ENCODE measurements at places on chromosomes 2 and 18.

- no peak for DNase-seq
Measured at GRCh38 chr2:156765043-156765442, 328.9 kb downstream of the GPD2 start.

DNA sequence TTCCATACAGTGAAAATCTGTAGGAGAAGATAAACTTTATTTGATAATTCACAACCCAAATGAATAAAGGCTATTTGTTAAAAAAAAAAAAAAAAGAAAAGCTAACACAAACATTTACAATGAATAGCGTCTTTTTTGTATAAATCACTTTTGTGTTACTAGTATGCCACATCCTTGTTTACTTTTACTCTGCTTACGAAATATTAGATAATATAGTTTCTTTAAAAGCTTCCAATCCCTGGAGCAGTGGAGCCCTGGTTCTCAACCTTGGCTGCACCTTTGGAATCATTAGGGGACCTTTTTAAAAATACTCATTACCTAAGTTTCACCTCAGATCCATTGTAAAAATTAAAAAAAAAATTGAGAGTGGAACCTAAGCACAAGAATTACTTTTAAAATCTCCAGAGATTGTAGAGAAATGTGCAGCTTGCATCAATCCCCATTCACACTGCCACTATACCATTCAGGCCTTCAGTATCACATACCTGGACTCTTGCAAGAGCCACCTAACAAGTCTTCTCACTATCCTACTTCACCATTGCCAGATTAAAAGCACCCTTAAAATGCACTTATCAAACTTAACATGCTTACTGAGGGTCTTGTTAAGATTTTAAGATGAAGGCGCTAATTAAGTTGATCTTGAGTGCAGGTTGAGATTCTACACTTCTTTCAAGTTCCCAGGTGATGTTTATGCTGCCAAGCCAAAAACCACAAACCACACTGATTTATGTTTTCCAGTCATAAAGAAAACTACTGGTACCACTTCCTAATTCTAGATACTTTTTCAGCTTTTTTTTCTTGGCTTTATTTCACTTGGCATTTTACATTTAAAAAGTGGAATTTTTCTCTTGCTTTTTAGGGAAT lies 59.7 kb upstream of the ZC3H15 start:
- no peak for DNase-seq

DNA sequence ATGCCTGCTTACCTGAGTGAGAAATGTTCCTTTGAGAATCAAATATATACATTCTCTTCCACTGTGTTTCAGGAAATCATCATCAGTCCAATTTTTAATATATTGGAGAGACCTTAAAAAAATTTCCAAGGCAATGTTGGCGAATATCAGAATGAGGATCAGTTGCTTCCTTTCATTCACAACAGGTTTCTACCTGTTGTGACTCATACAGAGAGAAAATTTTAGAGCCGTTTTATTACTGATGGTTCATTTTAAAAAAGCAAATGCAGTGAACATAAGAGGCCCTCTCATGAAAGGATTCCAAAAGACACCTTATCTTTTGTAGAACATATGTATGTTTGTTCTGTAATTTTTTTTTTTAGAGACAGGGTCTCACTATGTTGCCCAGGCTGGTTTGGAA lies 42.0 kb downstream of the TTC39C start:
- DNase-seq = no peak

- no peak for DNase-seq
Measured at GRCh38 chr2:146931109-146931508, 913.7 kb upstream of the ACVR2A start.

DNA sequence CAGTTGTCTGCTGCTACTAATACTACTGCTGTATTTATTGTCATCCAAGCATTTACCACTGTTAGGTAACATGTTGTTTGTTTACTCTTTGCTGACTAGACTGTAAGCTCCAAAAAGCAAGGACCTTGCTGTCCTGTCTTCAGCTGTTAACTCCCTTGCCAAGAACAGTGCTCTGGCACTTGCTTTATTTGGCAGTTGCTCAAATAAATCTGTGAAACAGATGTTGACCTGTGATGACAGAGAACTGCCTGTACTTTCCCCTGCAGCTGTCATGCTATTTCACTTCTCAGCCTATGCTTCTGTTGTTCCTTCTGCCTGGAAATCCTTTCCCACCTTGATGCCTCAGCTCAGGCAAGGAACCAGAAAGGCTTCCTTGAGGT lies 181.2 kb downstream of the ATAD2B start:
- DNase-seq = no peak

DNA sequence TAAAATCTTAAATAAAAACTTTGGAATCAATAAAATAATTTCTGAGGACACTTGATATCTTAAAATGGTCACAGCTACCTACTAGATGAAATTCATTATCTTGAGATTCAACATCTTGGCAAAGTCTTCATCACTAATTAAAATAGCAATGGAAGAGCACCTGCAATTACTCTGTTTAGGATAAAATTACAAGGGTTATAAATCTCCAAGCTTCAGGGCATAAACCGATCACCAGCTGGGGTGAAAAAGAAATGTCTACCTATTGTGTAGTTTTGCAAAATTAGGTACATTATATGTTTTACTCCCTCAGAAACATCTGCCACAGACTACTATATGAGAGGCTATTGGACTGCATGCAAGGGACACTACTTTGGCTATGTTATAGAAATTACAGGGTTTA lies 327.1 kb downstream of the CCDC178 start:
- no peak for DNase-seq

GRCh38 chr2:170396799-170397459 lies 219.0 kb downstream of the MYO3B start:
- no peak for DNase-seq

DNA sequence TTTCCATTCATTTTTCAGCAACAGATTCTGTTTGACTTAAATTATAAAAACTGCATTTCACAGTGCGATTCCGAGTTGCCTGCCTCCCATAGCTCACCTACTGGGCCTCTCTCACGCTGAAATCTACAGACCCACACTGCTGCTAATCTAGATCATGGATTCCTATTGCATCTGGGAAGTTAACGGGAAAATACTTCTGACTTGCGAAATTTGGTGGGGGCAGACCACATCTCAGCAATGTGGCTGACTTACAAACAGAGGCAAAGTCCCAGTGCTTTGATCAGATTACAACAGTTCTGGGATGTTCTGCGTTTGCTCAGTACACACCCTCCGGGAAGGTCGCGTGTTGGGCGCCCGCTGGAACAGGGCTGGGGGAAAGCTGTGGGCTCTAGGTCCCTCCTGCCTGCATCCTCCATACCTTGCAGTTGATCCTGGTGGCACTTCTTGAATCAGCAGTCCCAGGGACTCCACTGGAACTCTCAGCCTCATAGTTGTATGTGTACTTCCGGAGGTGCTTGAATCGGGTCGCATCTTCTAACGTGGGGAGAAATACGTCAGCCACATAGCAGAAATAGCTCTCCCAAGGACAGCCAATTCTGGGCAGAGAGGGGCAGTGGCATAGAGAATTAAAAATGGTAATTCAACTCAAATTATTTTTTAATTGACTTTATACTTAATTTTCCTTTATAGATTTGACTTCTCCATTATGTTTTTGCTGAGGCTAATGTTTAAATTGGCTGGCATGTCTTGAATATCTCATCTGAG lies 1.7 kb downstream of the APOB start:
- DNase-seq = no peak

DNA sequence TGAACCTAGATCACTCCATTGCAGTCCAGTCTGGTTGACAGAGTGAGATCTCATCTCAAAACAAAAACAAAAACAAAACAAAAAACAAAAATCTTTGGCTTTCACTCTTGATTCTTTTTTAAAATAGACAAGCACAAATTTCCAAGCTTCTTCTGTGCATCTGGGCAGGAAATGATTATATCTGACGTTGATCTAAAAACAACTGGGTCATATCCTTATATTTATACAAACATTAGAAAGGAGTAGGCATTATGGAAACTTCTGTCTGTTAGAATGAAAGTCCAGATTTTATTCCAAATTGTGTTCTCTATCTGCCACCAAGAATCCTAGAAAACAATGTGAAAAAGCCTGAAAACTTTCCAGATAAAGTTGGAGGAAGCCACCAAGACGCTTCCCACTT lies 26.2 kb upstream of the PMAIP1 start:
- DNase-seq = no peak

DNA sequence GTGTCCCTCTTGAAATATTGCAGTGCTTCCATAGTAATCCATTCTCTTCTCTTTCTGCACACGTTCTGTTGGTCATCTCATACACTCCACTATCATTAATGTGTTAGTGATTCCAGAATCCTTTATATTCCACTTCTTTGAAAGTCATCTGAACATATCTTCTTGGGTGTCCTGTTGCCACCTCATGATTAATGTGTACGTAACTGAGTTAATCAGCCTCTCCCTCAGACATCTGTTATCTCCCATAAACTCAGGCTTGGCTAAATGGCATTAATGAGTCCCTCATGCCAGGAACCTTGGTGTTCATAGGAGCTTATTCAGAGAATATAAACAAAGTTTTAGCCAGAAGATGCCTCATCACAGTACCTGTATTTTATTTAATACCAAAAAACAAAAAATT lies 126.4 kb downstream of the NCOA1 start:
- no peak for DNase-seq

DNA sequence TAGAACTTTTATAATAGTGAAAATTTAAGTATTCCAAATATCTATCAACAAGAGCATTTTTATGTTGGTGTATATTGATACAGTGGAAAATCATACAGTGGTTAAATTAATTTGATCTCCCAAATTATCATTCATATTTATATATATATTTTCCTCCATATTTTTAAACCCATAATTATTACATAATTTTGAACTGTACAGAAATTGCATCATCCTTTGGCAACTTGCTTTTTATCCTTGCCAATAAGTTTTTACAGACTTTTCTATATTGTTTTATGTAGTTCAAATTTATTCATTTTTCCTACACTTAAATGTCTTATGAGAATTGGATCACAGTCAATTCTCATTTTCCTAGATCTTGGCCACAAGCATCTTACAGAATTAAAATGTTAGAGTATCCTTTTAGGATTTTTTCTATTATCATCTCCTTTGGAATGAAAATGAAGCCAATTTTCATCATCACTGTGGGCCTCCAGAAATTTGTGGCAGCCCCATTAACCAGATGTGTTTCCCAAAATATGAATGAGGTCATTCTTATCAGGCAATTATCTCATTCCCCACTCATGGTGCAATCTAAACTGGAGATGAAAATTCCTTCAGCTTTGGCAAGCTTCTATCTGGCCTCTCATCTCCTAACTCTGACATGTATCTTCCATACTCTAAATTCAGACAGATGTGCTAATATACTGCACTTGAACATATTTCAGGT lies 94.2 kb upstream of the DLGAP1 start:
- DNase-seq = no peak

DNA sequence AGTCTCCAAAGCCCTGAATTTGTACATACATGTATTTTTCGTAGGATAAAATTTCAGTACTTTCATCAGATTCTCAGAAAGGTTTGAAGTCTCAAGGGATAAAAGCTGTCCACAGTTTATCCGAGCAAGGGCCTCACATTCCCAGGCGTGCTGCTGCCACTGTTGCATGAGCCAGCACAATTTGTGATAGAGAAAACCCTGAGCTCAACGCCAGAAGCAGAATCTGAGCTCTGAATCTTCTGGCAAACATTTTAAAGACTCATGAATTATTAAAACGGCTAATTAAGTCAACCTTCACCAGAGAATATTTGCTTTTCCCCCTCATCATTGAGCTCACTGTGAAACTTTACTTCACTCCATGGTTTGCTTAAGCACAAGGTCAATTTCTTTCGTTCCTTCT lies 38.5 kb upstream of the STPG4 start:
- DNase-seq = no peak

DNA sequence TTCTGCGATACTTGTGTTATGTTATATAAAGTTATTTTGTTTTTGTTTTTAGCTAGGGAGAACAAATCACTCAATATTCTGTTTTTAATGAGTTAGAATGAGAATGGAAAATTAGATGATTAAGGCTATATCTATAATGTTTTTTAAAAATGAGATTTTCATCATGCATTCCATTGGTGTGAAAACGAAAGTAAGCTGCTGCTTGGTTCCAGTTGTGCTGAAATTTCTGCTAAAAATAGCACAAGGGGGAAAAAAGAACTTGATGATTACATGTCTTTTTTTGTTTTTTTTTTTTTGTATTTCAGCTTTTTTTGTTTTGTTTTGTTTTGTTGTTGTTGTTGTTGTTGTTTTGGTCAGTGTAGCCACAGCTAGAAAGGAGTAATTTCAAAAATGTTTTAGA lies 242.6 kb upstream of the KCNJ3 start:
- DNase-seq = no peak

GRCh38 chr2:62195421-62196277 lies at the start of gene B3GNT2:
TSS of gene B3GNT2 (plus strand) at chr2:62196115. CDS start at chr2:62222221, 26,106 bp downstream.
- DNase-seq = no peak

GRCh38 chr18:61732854-61733253 lies 160.0 kb downstream of the RNF152 start:
- DNase-seq = no peak

- DNase-seq = no peak
Measured at GRCh38 chr2:218033208-218033589, 30.4 kb upstream of the TNS1 start.

- no peak for DNase-seq
Measured at GRCh38 chr18:2536493-2536892, 34.8 kb downstream of the METTL4 start.

DNA sequence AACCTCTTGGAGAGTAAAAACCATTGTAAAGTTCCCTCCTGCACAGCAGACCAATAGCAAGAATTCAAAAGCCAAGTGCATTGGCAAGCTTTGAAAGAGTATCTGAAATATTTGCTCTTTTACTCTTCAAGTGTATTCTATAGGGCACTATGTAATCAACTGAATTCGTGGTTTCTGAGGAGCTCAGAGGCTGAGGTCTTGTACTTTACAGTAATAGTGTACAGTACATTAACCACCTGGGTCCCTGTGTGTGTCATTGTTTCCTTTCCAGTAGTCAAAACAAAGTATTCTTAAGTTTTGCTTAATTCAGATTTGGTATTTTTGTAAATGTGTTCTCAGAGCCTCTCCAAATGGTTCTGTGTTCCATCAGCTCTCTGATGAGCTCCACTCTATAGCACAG lies 769.7 kb downstream of the LRRTM4 start:
- DNase-seq = no peak

DNA sequence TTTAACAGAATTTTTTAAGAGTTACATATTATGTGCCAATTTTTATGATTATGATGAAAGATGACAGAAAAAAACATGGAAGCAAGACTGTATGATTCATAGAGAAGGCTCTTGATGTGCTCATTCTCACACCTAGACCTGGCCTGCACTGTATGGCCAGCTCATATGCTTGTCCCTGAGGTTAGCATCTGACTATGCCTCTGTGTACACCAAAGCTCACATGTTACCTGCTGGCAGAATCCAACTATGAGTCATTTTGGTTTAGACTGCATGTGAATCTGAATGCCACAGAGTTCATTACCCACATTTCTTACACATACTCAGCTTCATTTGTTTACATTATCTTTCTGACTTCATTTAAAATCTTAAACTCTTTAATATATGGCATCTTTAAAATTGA lies 139.0 kb downstream of the DSC3 start:
- no peak for DNase-seq

- DNase-seq = no peak
Measured at GRCh38 chr2:174044556-174044955, 79.4 kb upstream of the SP3 start.

GRCh38 chr2:18505703-18506341 lies 54.6 kb downstream of the RDH14 start:
- DNase-seq = no peak
